ENCODE measurements at places on chromosomes 11 and 22. TPM values are rescaled to one million over a fixed set of nuclear protein-coding genes. Genes with fewer than 3 reads are reported as not detected.

The SMC1B gene
- total RNA-seq, result not detected

The APOL5 gene
- total RNA-seq, result not detected

The HPS5 gene
- 139 TPM for total RNA-seq

The SAC3D1 gene
- 18.0 TPM for total RNA-seq

The POU2AF2 gene
- total RNA-seq, result not detected

The POU2AF1 gene
- not detected for total RNA-seq

Data from thoracic aorta (tissue), 2 donors.